ENCODE measurements at places on chromosomes 1 and 21. TPM values are rescaled to one million over a fixed set of nuclear protein-coding genes. Genes with fewer than 3 reads are reported as not detected.
A peak's percentile ranks its signal among the peaks of the same experiment; 100 is the strongest.

GRCh38 chr1:47934243-47934805 lies 62.9 kb downstream of the TRABD2B start:
- no peak overlapping the region for H3K4me3 ChIP-seq
- no peaks in the 10 kb centered on the region for H3K27me3 ChIP-seq
- H3K36me3 ChIP-seq: no peaks in the 10 kb centered on the region

DNA sequence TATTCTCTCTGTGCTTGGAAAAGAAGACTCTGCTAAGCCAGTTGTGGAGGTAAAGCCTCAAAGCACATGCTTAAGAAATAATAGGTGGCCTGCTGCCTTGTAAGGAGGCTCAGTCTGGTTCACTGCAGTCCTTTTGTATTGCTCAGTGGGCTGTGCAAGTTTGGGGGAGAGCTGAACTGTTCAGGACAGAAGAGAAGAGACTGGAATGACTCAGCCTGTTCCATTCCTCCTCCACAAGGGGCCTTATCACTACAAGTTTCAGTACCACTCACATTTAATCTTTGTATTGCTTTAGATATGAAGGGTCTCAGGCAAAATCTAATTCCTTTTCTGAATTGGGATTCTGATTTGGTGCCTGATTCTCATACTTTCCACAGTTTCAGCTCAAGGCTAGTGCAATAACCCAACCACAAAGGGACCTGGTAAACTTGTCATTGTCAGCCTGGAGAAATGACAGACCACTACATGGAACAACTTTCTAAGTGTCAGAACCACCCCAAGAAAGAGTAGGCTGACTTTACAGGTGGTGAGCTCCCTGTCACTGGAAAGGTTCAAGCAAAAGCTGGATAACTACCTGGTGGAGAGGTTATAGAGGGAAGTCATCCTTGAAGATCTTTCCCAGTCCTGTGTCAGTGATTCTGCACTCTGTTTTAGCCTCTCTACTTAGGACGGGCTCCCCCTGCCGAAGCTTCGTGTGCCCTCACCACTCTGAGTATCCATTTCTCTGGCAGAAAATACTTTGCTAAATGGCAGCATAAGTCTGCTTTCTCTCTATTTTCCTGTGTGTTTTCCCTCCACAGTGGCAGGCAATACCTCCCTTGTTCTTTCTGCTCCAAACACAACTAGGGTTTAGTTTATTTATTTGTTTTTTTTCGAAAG lies 162.9 kb upstream of the GJB5 start:
- no peaks in the 10 kb centered on the region for H3K4me1 ChIP-seq
- no peak overlapping the region for H3K27ac ChIP-seq
- peak; percentile 12 for DNase-seq
- H3K4me3 ChIP-seq: no peak overlapping the region

- H3K27ac ChIP-seq: peak within 1 kb of the TSS; percentile 88
- H3K4me1 ChIP-seq: peaks cover 10% of the 10 kb centered on the region
- H3K4me3 ChIP-seq: peak within 1 kb of the TSS; percentile 99
- DNase-seq: peak; percentile 100
- H3K27me3 ChIP-seq: no peaks in the 10 kb centered on the region
- peaks cover 4% of the 10 kb centered on the region for H3K36me3 ChIP-seq
Observed at GRCh38 chr1:156193488-156194299, at the start of gene SLC25A44. TSS of gene SLC25A44 (plus strand) at chr1:156194104. CDS start at chr1:156199848, 5,744 bp downstream.

DNA sequence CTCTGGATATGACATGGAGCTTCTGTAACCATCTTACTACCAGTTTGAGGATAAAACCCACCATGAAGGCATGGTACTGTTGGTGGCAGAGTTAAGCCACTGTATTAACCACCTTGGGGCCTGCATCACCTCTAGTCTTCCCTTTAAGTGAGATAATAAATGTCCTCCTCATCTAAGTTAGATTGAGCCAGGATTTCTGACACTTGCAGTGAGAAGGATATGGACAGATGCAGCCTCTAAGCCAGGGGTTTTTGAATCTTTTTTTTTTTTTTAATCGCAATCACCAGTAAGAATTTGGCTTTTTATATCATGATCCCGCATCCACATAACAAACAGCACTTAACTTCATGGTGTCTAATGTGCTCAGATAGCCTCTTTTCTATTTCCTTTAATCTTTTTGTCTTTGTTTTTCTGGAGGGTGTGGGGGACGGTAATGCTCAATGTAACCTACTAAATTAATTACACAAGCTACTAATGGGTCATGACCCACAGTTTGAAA lies 42.2 kb downstream of the ATP1A1 start:
- peaks cover 4% of the 10 kb centered on the region for H3K4me1 ChIP-seq
- H3K27ac ChIP-seq: no peak overlapping the region
- no peaks in the 10 kb centered on the region for H3K27me3 ChIP-seq
- no peak overlapping the region for H3K4me3 ChIP-seq
- no peak for DNase-seq
- peaks cover 5% of the 10 kb centered on the region for H3K36me3 ChIP-seq

DNA sequence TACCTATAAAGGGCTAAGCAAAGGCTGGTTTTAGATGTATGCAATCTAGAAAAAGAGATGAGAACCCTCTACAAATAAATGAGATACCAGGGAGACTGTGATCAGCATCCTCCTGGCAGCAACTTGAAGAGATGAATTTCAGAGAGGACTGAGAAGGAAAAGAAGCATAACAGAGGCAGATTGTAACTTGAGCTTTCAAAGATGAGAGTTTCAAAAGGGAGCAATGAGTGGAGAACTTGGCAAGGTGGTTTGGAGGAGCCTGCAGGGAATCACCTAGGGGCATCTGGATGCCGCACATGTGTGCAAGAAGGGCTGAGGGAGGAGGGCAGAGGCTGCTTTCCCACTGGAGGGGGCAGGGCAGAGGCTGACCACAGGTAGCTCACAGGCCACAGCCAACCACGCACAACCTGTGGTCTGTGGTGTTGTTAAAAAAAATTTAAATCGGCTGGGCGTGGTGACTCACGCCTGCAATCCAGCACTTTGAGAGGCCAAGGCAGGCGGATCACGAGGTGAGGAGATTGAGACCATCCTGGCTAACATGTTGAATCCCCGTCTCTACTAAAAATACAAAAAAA lies 50.2 kb downstream of the PCNX2 start:
- no peaks in the 10 kb centered on the region for H3K27me3 ChIP-seq
- no peak for DNase-seq
- no peak overlapping the region for H3K27ac ChIP-seq
- no peaks in the 10 kb centered on the region for H3K4me1 ChIP-seq
- no peaks in the 10 kb centered on the region for H3K36me3 ChIP-seq

DNA sequence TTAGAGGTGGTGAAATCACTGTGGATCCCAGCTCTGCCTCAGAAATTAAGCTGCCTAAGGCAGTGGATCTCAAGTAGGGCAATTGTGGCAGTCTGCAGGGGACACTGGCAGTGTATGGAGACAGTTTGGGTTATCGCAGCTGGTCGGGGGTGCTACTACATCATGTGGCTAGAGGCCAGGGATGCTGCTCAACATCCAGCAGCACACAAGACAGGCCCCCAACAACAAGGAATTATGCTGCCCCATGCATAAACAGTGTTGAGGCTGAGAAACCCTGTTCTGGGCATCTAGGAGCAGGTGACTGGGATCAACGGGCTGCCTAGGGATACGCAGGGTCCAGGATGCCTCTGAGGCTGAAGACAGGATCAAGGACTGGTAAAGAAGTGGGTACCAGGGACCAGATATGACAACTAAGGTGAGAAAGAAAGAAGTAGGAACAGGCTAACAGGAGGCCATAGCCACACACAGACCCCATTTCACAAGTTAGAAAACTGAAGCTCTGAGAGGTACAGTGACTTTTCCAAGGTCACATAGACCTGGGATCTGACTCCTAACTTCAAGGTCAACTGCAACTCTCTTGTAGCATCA lies 8.7 kb downstream of the BATF3 start:
- H3K27me3 ChIP-seq: no peaks in the 10 kb centered on the region
- no peaks in the 10 kb centered on the region for H3K36me3 ChIP-seq
- no peak overlapping the region for H3K27ac ChIP-seq

- no peaks in the 10 kb centered on the region for H3K27me3 ChIP-seq
- DNase-seq: no peak
- H3K27ac ChIP-seq: no peak overlapping the region
- no peaks in the 10 kb centered on the region for H3K36me3 ChIP-seq
- H3K4me1 ChIP-seq: no peaks in the 10 kb centered on the region
Observed at GRCh38 chr1:227548119-227548397, 15.3 kb upstream of the ZNF678 start.

The S100B gene
- not detected for total RNA-seq

The TMEM63A gene
- total RNA-seq: 31.4 TPM

The IL10 gene
- total RNA-seq: not detected

The CRYAA gene
- 2.1 TPM for total RNA-seq
